H1 (cell line): ENCODE measurements at places on chromosomes 1 and 21.

DNA sequence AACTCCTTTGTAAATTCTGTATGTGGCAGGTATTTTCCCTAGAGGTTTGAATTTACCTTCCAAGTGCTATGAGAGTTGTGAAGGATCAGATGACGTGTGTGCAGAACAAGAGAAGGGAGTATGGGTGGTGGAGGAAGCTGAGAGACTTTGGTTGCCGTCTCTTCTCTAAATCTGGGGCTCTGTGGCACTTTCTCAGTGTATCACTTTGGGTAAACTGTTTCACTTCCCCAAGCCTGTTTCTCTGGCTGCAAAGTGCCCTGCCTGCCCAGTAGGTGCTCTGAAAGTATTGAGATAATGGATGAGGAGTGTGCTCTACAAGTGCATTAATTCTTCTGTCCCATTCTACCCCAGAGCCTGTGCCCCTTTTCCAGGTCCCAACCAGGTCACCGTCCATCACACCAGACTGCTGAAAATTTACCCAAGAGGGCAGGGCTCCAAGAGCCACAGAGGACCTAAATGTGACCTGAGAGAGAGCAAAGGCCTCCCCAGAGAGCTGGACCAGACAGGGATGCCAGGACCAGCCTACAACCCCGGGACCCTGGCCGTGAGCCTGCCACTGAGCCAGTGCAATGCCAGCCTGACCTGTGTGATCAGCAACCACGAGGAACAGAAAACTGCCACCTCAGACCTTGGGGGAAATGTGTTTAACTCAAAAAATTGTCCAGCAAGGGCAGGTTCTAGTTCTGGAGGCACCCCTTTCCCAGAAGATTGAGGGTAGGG, 131.6 kb upstream of the ETV3 start:
- DNase-seq, result no peak

- DNase-seq, result no peak
These were observed 116.2 kb upstream of the FGGY start for GRCh38 chr1:59180735-59181134.

DNA sequence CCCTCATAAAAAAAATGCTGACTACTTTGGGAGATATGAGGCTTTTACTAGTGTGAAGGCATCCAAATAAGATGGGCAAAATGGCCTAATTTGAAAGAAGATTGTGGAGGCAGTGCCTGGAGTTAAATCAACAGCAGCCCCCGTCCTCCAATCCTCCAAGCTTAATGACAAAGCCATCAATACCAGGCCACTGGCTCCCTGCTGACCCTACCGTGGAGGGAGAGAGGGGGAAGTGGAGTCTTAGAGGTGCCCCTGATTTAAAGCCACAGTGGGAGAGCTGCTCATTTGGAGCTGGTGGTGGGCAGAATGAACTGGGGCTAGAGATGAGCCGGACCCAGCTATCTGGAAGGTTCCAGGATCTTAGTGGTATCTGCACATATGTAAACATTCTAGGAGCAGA, 24.3 kb upstream of the KNCN start:
- DNase-seq, result no peak

- DNase-seq, result no peak
These were observed 1.2 kb upstream of the H6PD start for GRCh38 chr1:9233241-9233941.

GRCh38 chr1:56533197-56533596, 46.2 kb downstream of the PLPP3 start:
- DNase-seq, result no peak

DNA sequence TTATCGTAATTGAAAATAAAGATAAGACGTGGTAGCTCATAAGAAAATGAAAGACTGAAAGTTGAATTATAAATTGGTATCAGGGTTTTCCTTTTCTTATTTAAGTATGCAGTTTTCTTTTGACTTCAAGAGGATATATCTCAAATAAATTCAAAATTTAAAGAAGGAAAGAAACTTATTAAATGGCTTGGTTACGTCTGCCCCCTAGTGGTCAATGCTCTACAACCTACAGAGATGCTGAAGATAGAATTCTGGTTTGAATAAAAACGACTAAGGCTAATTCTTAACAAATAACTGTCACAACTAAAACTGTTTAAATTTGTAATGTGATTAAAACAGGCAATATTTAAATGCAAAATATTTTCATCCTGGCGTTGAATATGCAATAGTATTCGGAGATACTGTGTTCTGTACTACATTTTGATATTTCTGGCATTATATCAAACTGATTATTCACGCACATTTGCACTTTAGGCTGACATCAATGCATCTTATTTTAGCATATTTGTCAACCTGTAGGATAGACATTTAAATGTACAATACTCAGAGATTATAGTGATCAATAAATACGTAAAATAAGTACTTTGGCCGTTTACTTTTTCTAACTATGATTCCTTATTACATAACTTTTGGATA, 26.8 kb downstream of the IFI44 start:
- DNase-seq, result no peak

GRCh38 chr1:28118640-28119307, 30.4 kb upstream of the EYA3 start:
- no peak for DNase-seq
